ENCODE measurements at places on chromosomes 2 and 18. TPM values are rescaled to one million over a fixed set of nuclear protein-coding genes. Genes with fewer than 3 reads are reported as not detected.

DNA sequence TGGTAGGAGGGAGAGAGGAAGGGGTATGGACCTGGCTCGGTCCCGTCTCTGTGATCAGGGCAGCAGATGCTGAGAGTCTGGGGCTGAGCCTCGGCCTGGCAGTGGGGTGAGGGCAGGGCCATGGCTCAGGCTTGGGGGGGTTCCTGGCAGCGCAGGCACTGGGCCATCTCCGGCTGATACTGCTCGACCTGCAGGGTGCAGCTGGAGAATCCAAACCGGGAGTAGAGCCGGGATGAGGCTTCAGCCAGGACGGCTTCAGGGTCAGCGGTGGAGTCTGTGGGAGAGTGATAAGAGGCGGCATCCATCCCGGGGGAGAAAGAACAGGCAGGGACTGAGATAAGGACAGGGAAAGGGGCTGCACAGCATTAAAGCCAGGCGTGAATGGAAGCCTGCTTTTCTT, 7.7 kb downstream of the SLC30A3 start:
- DNase-seq = no peak

DNA sequence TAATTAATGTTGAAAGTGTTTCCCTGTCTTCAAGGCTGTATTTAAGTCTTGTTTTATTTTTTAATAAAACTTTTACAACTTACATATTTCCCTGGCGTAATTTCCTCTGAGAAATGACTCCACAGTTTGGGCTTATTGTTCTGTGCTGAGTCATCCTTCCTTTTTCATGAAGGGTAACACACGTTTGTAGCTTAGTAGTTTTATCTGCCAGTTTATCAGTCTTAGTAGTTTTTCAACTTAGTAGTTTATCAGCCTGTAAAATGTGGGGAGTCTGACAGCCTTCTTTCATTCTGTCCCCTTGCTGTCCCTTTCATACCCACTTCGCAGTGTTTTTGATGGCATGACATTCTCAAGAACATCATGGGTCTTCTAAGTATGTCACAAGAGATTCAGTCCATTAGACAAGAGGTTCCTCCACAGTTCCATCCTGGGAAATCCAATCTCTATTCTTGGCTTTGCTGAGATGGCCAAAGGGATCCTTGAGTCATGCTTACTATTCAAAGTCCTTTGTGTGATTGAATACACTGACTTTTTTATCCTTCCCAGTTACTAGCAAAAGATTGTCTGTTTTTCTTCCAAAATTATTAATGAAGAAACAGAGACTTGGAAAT, 60.0 kb upstream of the SGPP2 start:
- no peak for DNase-seq

Gene MAP3K19
- total RNA-seq = 1.1 TPM

DNA sequence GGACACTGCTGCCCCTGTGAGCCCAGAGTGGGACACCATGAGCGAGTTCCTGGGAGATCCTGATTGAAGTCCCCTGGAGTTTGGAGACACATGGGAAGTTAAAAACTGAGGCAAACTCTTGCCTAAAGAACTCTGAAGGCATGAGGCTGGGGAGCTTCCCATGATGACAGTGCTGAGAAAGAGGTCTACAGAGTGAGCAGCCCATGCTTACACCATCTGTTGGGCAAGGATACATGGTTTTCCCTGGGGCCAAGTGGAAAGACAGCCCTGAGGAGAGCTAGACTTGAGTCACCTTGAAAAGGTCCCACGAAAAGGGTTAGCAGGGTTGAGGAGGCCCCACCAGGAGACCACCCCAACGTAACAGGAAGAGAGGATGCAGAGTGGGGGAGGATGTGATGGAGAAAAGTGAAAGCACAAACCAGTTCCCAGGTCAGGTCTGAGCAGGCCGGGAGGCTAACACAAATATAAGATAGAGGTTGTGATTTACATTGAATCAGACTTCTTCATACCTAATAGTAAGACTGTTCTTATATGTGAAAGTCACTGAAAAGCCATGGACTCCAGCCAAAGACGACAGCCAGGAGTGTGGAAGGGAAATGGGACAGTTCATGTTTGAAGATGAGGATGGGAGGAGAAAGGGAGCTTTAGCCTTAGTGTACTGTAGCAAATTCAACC, 13.5 kb upstream of the FEZ2 start:
- DNase-seq = no peak

DNA sequence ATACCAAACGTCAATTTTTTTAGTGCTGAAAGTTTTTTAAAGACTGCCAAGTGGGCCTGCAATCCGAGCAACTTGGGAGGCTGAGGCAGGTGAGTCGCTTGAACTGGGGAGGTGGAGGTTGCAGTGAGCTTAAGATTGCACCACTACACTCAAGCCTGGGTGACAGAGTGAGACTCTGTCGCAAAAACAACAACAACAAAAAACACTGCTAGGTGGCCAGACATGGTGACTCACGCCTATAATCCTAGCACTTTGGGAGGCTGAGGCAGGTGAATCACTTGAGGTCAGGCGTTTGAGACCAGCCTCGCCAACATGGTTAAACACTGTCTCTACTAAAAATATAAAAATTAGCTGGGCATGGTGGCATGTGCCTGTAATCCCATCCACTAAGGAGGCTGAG, 202.8 kb upstream of the COPS8 start:
- no peak for DNase-seq

- DNase-seq = peak; percentile 88
Observed at GRCh38 chr2:172084645-172085459, 455 bp upstream of the DLX1 start.

DNA sequence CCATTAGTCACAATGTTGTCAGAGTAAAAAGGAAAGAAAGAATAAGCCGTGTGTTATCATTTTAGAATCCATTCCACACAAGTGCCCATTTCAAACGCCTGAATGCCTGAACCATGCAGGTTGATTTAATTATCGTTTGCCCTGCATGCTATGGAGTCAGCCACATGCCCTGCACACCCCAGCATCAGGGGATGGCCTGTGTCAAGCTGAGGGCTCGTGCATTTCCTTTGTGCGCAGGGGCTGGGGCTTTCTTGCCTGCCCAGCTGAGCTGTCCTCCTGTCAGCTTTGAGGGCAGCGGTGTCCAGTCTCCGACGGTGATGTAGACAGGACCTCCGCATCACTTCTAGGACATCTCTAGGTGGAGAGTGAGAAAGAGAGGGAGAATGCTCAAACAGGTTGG, 200.4 kb downstream of the TSN start:
- DNase-seq = no peak

Gene SGPP2
- 1.8 TPM for total RNA-seq

Gene HNMT
- total RNA-seq = 39.7 TPM

GRCh38 chr2:105188343-105188742, 53.2 kb upstream of the GPR45 start:
- DNase-seq = no peak

Gene LINC00305
- 0.32 TPM for total RNA-seq

GRCh38 chr2:28626891-28627421, 124.7 kb upstream of the PPP1CB start:
- DNase-seq = no peak

Gene SFTPB
- 13.0 TPM for total RNA-seq

GRCh38 chr2:68837164-68837860, 33.9 kb downstream of the BMP10 start:
- peak; percentile 75 for DNase-seq

- DNase-seq = no peak
Observed at GRCh38 chr2:23584054-23584745, 199.2 kb downstream of the KLHL29 start.

DNA sequence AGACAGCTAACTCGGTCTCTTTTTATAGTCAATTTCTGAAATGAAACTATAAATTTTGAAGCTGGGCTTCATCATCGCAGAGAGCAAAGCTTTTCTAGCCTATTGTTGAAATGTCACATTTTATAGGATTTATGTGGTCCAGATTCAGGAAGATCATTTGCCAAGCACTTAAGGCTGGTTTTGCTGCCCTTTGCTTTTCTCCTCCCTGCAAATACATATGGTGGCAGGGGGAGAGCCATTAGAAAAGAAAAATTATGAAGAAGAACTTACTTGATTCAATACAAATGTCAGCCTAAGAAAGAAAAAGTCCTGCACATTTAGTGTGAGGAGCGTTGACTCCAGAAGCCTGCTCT, 206.9 kb upstream of the NRP2 start:
- DNase-seq = no peak

Gene CTLA4
- not detected for total RNA-seq

Gene FSHR
- 0.20 TPM for total RNA-seq

Gene ZNF532
- total RNA-seq = 36.5 TPM

Gene CXCR1
- total RNA-seq = not detected

DNA sequence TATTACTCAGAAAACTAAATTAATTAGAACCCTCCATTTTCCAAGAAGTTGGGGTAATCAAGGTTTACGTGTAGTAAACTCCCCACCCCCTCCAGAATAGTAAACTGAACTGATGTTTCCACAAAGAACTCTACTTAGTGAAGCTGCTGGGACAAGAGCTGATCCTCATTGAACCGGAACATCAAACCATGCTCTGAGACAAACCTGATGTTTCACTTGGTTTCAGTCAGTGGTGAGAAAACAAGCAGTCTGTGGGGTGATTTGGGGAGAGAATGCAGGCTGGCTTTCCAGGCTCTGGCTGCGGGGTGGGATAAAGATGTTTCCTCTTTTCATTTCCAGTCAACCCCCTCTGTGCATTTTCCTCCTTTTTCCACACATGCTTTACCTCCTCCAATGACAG, 38.2 kb downstream of the CELF4 start:
- DNase-seq = no peak

DNA sequence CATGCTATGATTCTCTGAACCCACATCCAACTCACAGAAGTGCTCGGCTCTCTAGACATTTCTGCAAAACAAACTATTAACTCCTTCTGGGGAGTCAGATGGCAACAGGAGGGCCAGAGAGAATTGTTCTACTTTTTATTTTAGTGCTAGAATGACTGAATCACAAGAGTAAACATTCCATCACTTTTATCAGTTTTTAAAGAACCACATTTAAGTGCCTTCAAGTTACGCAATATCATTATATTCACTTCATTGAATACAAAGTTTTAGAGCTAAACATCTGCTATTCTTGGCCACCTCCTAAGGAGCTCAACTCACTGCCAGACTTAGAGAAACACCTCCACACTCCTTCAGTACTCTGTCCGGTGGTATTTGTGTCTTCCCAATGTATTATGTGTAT, 22.4 kb downstream of the B4GALT6 start:
- no peak for DNase-seq

GRCh38 chr2:41782306-41783158, 265.3 kb upstream of the PKDCC start:
- peak; percentile 61 for DNase-seq

DNA sequence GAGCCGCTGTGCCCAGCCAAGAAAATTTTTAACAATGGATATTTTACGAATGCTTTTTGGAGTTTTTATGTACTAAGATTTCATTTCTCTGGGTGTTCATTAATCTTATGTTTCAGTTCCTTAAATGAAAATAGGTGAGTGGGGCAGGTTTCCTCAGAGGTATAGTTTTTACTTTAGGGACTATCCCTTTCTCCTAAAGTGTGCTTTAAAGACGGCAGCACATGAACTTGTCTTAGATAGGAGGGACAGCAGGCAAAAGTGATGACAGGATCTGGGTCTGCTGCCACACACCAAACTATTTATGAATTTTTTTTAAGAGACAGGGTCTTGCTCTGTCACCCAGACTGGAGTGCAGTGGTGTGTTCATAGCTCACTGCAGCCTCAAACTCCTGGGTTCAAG, 8.0 kb upstream of the REL start:
- no peak for DNase-seq

- DNase-seq = no peak
Observed at GRCh38 chr2:60652832-60653340, 99.4 kb upstream of the BCL11A start.

DNA sequence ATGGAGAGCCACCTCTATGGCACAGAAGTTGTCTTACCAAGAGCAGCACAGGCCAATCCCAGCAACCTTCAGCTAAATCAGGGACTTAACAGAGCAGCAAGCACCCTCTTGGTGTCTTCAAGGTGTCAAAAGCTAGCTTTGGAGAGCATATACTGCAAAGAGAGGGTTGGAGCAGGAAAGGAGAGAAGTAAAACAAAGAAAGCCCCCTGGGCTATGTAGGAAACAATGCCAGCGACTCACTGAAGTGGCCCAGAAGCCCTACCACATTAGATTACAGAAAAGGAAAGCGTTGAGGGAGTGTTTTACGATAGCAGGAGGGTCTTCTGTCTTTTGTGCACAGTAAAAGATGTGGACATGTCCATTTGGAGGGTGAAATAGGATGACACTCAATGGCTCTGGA, 233.4 kb downstream of the MREG start:
- DNase-seq = no peak

Gene ANTXR1
- total RNA-seq = 24.5 TPM

- no peak for DNase-seq
Observed at GRCh38 chr2:131400849-131401248, 36.9 kb upstream of the RAB6D start.

Gene APOB
- total RNA-seq = 804 TPM

Gene PTPN4
- 15.5 TPM for total RNA-seq

Gene C2orf66
- not detected for total RNA-seq

Gene SPATA3
- not detected for total RNA-seq

DNA sequence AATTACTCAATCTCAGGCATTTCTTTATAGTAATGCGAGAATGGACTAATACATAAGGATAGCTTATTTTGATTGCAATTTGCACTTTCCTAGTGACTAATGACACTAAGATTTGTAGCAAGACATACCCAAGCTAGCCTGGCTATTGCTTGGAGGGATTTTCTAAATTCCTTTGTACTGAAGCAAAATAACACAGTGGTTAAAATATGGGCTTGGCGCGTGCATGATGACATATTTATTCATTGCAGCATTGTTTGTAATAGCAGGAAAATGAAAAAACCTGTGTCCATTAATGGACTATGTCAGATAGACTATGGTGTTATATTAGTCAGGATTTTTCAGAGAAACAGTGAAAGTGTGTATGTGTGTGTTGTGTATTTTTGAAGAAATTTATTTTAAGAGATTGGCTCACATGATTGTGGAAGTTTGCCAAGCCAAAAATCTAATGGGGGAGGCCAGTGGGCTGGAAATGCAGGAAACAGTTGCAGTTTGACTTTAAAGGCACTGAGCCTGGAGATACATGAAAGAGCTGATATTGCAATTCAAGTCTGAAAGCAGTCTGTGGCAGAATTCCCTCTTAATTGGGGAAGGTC, 16.7 kb upstream of the LAPTM4A start:
- no peak for DNase-seq

DNA sequence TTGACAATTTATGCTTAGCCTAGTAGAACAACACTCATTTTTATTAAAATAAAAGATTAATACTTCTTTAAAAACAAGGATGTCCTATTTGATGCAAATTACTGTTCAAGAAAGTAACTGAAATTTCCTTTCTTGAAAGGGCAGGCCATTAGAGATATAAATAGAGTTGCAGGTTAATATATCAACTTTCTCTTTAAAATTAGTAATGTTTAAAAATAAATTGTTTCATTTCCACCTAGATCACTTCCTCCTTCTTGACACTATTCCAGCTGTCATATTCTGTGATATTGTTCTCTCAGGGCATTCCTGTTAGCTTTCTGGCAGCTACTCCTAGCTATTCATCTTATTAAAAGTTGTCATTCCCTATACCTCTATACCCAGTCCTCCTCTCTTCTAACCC, 357.9 kb upstream of the NRP2 start:
- DNase-seq = no peak

Gene UPP2
- total RNA-seq = 0.52 TPM
